Lower lobe of right lung (tissue), 2 donors: ENCODE measurements at places on chromosomes 4 and X. TPM values are rescaled to one million over a fixed set of nuclear protein-coding genes. Genes with fewer than 3 reads are reported as not detected.

DNA sequence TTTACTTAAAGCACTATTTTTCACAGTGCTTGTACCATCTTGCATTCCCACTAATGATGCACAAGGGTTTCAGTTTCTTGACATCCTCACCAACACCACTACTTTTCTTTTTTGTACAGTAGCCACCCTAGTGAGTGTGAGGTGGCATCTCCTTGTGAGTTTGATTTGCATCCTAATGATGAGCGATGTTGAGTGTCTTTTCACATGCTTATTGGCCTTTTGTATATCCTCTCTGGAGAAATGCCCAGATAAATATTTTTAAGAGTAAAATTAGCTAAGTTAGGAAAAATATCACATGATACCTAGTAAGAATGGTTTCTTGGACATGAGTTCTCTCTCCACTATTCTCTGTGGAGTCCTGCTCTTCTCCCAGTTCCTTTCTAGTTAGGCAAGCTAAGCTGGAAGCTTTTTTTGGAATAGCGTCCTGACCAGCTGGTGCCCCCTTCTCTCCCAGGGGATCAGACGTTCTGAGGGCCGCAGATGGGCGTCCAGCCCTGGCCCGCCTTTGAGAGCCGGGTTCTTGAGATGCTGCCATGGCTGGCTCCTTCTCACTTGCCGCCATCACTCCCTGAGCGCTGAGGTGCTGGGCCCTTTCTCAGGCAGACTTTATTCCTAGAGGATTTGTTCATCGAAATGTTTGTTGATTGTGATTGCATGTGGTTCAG is 132.1 kb downstream of the ARHGAP10 start:
- no peak for DNase-seq
- no peaks in the 10 kb centered on the region for H3K4me1 ChIP-seq
- peaks cover 3% of the 10 kb centered on the region for H3K36me3 ChIP-seq
- H3K4me3 ChIP-seq = no peak overlapping the region

PCSK1N gene
- 3.0 TPM for total RNA-seq

MAGIX gene
- total RNA-seq = 6.7 TPM

FATE1 gene
- not detected for total RNA-seq
